Stimulated activated CD8-positive, alpha-beta memory T cell treated with anti-CD3 and anti-CD28 coated beads, Interleukin-12 subunit alpha, Interleukin-12 subunit beta, amount 100 ng/mL, for 1 hour (primary cell): ENCODE measurements at places on chromosomes 5 and 9.

- no peak for DNase-seq
Measured at GRCh38 chr5:40678460-40679147, 1.1 kb upstream of the PTGER4 start.

DNA sequence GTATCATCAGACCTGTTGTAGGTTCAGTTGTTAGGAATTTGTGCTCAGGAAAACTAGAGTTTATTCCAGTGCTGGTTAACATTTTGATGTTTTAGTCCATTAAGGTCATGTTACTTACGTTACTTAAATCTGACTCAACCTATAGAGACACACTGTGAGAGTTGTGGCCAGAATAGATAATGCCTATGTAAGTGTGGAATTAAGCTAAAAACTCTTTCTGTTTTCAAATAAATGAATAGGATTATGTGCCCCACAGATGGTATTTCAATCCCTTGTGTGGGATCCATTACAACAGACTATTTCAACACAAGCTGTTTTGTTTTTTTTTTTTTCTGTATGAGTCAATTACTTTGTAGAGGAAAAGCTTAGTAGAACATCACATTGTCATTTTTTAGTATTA, 68.1 kb downstream of the MEGF10 start:
- DNase-seq, result no peak

- DNase-seq, result no peak
Measured at GRCh38 chr9:17476401-17476800, 102.5 kb upstream of the SH3GL2 start.

DNA sequence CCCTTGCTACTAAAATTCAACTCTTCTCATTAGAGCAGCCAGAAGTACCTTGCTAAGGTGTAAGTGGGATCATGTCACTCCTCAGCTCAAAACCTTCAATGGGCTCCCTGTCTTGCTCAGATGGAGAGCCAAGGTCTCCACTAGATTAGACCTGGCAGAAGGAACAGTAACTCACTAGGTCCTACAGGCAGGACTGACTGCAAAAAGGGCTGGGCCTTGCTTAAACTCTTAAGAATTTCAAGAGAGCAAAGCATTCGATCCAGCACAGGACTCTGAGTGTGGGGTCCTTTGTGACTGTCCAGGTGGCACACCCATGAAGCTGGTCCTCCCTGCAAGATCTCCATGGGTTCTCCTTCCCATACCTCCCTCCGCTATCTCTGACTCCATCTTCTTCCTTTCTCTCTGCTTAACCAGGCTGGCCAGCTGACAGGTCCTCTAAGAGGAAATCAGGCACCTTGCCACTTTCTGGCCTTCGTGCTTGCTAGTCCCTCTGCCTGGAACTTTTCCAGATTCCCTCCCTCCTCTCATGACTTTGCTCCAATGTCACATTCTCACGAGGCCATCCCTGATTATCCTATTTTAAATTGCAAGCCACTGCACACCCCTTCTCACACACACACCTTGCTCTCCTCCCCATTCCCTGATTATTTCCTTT, 70.2 kb downstream of the BASP1 start:
- DNase-seq, result no peak

DNA sequence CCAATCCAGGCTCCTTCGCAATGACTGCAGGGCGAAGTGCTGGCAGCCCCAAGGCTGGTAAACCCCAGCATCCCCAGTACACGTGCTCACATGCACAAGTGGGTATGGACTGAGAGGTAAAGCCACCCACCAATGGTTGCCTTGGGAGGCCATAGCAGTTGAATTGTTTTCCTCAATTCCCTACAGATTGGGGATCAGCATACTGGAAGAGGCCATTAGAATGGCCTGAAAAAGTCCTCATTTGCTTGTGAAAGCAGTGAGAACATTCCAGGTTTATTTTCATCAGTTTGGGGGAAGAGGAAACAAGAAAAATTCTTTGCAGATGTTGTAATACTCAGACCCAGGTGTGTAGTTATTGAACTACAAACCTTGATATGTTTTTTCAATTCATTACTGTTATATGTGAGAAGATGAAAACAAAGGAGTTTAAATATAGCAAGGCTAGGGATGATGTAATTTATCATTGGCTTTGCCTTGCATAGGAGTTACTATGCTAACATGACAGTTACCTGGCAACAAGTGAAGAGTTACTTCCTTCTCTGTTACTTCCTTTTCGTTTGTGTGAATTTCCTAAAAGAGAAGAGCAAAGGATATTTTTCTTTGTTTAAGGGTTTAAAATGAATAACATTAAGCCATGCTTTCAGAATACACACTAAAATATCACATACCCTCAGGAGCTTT, 36.4 kb downstream of the MTMR12 start:
- no peak for DNase-seq

DNA sequence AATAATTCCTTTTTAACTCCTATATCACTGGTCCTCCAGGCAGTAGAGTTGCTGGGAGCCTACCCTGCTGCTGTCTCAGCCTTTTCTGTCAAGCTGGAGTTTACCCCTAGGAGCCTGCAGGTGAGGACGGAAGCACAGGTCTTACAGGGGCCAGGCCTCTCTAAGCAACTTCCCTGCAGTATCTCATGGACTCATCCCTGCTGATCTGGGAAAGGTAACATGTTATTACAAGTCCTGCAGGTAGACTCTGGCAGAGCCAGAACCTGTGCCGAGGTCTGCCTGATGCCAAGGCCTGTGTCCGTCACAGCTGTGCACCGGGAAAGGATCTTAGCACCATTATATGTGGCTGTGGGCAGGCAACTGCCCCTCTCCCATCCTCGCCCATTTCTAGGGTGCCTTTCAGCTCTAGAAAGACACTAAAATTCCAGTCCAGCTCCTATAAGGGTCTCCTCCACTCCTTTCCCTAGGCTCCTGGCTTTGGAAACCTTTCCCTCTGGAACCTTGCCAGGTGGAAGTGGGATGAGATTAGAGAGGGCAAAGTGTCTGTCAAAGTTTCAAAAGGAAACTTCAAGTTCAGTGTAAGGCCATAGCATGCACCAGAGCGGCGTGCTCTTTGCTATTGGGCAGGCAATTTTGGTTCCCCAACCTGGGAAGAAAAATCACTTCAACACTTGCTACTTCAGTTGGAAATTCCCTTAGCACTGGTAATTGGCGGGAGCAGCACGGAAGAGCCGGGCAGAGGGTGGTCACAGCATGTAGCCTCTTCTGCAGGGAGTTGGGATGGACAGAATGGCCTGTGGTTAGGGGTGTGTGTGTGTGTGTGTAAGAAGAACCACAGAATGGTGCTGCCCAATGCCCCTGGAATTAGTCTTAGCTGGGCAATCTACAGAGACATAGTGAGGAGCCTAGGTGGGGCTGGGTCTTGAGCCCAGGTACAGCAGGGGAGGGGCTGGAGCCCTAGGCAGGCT, 17.5 kb downstream of the TMEM171 start:
- no peak for DNase-seq

DNA sequence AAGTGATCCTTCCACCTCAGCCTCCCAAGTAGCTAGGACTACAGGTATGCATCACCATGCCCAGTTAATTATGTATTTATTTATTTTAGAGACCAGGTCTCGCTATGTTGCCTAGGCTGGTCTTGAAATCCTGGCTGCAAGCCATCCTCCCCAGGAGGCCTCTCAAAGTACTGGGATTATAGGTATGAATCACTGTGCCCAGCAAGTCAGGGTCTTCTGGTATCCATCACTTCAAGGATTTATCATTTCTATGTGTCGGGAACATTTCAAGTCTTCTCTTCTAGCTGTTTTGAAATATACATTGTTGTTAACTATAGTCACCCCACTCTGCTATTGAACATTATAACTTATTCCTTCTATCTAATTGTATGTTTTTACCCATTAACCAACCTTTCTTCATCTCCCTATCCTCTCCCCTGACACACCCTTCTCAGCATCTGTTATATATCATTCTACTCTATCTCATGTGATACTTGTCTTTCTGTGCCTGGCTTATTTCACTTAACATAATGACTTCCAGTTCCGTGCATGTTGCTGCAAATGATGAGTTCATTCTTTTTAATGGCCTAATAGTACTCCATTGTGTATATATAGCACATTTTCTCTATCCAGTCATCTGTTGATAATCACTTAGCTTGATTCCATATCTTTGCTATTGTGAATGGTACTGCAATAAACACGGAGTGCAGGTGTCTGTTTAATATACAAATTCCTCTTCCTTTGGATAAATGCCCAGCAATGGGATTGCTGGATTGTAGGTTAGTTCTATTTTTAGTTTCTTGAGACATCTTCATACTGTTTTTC, 26.4 kb downstream of the UTP15 start:
- DNase-seq, result no peak

- no peak for DNase-seq
Measured at GRCh38 chr5:139378941-139379361, 4.1 kb downstream of the SLC23A1 start.

DNA sequence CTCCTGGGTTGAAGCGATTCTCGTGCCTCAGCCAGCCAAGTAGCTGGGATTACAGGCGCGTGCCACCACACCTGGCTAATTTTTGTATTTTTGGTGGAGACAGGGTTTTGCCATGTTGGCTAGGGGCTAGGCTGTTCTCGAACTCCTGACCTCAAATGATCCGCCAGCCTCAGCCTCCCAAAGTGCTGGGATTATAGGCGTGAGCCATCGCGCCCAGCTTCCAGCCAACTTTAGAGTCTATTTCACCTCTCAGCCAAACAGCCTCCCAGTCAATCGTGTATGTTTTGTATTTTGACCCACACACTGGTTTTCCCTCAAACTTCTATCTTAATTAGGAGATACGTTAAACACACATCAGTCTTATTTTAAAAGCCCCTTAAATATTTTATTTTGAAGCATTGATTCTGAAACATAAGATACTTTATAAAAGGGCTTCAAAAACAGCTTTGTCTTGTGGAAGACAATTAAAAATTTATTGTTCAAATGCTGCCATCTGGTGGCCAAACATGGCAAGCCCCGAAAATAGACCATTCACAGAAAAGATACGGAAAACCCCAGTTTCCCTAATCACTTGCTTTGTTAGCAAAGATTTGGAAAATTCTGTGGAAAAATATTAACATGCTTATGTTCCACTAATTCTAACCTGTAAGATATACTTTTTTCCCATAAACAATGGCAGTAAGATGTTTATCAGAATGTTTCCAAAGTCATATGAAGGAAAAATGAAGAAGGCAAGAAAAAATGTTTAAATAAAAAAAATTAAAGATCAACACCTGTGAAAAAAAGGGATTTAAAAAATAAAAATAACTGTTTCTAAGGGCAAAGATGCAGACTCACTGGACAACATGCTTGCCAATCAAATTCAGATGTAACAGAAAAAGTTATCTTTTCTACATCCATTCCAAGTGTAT, 33.1 kb downstream of the APTX start:
- peak; percentile 42 for DNase-seq

DNA sequence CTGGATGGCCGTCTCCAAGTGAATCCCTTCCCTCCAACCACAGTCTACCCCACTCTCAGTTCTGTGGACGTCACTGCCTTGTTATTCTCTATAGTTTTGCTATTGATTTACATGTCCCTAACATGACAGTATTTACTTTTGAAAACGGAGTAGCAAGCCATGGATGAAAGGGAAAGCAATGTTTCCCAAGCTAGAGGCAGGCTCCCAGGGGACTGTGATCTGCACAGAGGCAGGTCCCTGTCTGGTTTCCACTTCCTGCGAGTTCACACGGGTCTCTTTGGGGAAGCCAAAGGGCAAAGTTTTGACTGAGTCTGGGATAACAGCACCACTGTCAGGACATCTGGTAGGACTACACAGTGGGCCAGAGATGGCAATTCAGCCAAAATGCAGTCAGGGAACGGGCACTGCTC, 12.7 kb downstream of the C9orf153 start:
- no peak for DNase-seq

DNA sequence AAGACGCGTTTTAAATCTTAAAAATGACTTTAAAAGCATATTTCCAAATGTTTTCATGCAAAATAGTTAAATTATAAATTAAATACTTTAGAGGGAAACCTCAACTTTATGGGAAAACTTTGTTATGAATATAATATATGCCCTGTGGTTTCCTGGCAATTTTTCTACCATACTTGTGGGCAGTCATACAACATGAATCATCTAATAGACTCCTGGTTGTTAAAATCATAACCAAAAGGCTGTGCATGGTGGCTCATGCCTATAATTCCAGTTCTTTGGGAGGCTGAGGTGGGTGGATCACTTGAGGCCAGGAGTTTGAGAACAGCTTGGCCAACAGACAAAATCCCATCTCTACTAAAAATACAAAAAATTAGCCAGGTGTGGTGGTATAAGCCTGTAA, 18.2 kb downstream of the ATP10B start:
- no peak for DNase-seq

GRCh38 chr9:133103987-133104505, 17.0 kb downstream of the RALGDS start:
- DNase-seq, result no peak

- no peak for DNase-seq
Measured at GRCh38 chr5:170186156-170186555, 46.6 kb upstream of the C5orf58 start.

DNA sequence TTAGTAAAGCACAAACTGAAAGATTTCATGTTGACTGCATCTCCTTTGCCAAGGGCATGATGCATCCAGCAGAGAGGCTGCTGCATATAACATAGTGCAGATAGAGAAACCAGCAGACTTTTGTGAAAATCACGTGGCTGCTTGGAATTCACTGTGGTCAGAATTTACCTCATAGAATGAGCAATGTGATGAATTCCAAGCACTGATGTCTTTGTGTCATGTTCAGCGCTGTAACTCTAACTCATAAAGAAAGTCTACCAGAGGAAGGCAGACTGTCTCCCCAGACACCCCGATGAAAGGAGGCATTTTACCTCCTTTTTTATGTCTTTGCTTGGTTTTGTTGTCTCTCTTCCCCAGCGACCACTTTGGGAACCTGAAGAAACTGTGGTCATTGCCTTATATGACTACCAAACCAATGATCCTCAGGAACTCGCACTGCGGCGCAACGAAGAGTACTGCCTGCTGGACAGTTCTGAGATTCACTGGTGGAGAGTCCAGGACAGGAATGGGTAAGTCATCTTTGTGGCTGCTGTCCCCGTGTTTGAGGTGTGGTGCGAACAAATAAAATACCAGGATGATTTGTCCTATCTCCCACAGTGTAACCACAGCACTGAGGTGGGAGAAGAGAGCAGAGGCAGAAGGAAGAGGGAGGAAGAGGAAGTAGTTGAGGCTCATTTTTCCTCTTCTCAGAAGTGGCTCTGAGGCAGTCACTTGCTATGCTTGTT, 42.0 kb downstream of the ITK start:
- DNase-seq, result no peak
